Right renal pelvis (tissue), 4 donors: ENCODE measurements at places on chromosomes 4 and X.
A peak's percentile ranks its signal among the peaks of the same experiment; 100 is the strongest.

- DNase-seq: no peak
Observed at GRCh38 chrX:33211356-33212260, at the start of gene DMD. DMD (minus strand) TSS chrX:33211549; CDS start chrX:33211312, 237 bp downstream.

DNA sequence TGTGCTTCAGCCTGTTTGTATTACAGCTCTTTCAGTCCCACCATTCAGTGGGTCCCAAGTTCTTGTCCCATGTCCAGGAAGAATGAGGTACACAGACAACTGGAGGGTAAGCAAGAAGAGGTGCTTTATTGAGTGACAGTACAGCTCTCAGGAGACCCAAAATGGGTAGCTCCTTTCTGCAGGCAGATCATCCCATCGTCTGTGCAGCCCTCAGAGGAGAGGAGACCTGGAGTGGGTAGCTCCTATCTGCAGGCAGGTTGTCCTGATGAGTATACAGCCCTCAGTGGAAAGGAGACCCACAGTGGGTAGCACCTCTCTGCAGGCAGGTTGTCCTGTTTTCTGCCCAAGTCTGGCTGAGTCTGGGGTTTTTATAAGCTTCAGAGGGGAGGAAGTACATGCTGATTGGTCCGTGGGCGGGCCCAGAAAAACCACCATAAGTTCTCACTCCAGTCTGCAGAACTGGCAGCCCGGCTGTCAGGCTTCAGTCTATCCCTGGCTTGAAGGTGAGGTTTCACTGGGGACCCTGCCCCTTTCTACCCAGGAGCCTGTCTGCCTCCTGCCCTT is 18.0 kb downstream of the GRK4 start:
- DNase-seq: no peak

DNA sequence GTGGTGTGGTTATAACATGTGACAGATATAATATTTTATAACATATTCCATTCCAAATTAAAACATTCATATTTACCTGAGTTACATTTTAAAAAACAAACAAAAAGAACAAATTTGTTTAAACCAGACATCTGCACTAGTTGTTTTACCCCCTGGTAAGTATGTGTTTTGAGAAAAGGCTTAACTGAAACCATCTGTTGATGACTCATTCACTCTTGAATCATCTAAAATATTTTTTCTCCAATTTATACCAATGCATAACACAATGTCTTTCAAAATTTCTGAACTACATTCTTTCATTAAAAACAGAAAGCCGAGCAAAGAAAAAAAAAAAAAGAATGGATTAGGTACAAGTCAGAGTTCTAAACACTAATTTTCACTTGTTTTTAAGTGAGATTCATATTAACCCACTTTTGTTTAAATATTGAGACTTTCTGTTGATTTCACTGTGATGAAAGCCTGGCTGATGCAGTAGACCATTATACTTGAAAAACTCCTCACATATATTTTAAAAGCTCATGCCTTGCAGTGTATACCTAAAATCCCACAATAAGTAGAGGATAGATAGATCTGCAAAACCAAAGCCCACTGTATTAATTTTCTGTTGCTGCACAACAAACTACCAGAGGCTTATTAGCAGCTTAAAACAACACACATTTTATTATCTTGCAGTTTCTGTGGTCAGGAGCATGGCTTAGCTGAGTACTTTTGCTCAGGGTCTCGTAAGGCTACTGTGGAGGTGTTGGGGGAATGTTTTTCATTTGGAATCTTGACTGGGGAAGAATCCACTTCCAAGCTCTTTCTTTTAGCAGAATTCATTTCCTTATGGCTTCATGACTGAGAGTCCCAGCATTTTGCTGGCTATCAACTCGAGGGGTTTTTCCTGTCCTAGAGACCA is 221.5 kb downstream of the PCDH18 start:
- DNase-seq: no peak

DNA sequence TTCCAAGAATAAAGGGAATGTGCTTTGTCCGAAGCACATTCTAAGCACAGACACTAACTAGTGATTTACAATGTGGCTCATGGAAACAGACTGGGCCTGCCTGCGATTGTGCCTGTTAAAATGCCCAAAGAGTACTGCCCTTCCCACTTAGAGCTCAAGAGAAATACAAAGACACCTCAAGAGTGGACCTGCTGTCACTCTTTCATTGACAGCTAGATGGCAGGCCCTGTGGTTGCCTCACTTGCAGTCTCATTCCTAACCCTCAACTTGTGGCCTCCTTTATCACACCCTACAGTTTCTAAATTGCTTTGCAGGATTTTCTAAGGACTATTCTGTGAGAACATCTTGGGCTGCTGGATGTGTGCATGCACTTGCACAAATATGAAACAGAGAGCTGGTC is 331.0 kb upstream of the EMCN start:
- no peak for DNase-seq

GRCh38 chr4:116829187-116829586 is 256.2 kb downstream of the TRAM1L1 start:
- DNase-seq: no peak

DNA sequence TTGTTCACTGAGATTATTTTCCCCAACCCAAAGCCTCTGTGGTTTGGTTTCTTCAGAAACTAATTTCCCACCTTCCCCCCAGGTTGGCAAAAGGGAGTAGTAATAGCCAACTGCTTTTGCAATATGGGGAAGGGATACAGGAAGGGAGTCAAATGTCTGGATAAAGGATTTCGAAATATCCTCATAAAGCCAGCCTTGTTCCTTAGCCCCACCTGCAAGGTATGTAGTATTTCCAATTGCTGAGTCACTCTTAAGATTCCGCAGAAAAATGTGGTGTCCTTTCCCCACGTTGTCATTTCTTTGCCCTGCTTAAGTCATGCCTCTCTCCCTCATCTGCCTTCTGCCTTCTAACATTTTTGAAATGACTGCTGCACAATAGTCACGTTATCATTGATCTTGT is 138.8 kb upstream of the DCAF8L1 start:
- DNase-seq: no peak

GRCh38 chrX:149909324-149910177 is 19.8 kb upstream of the HSFX4 start:
- no peak for DNase-seq

GRCh38 chrX:25039036-25039435 is 23.3 kb upstream of the ARX start:
- no peak for DNase-seq

DNA sequence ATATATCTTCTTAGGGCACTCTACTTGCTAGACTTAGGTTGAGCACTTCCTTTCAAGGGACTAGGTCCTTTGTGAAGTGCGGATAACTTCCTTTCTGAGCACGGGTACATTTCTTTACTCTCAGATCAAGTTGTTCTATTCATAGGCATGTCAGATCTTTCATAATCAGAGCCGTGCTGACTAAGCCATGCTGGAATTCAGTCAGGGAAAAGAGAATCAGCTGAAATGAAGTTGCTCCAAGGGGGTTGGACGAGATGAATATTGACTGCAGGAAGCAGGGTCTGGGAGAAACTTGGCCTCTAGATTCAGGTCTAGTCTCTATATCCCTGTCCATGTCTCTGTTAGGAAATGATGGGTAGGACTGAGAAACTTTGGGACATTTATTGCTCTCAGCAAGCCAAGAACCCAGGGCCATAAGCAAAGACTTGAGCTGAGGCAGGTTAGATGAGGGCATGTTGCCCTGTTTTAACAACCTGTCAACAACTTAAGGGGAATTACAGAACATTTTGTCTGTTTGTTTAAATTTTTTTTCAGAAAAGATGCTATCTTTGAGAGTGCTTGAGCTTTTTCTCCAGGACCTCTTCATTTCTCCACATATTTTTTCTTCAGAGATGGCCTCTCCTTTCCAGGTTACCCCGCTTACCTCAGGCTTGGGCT is 28.3 kb downstream of the AREG start:
- no peak for DNase-seq

GRCh38 chr4:159016593-159017024 is 86.3 kb upstream of the RAPGEF2 start:
- DNase-seq: peak; percentile 38

DNA sequence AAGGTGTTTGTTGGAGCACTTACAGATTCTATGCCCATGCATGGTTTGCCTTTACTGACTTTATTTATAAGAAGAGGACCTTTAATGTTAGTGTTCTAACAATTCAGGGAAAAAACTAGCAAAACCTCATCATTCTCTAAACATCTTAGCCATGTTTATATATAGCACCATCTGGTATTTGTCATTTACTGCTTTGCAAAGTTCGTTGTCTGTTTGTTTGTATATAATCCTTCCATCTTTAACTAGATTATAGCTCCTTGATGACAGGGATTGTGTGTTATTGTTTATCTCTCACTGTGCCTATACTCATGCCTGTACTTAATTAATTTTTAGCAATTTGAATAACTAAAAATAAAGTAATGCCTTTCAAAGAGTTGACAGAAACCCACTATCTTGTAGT is 170.6 kb upstream of the PACRGL start:
- no peak for DNase-seq

DNA sequence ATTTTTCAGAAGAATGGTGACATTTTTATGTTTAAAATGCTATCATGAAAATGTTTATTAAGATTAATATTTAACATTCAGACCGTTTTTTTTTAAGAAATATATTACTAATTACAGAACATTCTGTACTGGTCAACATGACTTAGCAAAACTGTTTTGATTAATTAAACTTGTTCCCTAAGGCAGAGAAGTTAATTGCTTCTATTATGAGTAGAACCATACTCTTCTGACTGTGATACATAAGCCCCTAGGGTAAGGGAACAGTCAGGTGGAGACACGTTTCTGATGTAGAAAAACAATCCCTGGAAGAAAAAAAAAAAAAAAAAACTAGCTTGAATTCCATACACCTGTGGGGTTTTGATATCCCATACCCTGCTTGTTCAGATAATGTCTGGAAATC is 97.4 kb downstream of the GPM6A start:
- no peak for DNase-seq

DNA sequence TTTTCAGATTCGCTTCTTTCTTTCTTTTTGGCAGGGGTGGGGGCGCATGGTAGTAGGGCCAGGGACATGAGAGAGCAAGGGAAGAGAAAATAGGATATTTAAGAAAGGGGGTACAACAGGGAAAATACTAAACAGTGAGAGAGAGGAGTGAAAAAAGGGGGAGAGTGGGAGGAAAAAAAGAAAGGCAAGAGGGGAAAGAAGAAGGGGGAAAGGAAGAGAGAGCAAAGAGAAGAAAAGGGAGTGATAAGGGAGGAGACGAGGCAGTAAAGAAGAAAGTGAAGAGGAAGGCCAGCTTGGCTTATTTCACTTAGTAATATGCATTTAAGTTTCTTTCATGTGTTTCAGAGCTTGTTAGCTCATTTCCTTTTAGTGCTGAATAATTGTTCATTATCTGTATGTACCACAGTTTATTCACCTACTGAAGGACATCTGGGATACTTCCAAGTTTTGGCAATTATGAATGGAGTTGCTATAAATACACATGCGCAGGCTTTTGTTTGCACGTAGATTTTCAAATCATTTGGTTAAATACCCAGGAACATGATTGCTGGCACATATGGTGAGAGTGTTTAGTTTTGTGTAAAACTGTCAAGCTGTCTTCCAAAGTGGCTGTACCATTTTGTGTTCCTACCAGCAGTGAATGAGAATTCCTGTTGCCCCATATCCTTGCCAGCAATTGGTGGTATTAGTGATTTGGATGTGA is 37.3 kb downstream of the CASP6 start:
- DNase-seq: no peak

DNA sequence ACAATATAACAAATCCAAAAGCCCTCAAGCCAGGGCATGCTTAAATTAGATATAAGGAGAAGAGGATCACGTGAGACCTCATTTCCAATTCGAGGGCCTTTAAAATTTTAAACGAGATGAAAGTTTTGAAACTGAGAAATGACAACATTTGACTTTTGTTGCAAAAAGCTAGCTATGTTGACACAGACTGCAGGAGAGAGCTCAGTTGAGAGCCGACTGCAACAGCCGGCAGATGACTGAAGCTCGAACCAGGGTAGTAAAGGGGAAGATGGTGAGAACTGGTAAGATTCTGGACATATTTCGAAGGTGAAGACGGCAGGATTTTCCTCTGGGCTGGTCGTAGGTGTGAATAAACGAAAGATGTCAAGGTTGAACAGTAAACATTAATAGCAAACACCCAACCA is 773 bp downstream of the PRMT9 start:
- no peak for DNase-seq

DNA sequence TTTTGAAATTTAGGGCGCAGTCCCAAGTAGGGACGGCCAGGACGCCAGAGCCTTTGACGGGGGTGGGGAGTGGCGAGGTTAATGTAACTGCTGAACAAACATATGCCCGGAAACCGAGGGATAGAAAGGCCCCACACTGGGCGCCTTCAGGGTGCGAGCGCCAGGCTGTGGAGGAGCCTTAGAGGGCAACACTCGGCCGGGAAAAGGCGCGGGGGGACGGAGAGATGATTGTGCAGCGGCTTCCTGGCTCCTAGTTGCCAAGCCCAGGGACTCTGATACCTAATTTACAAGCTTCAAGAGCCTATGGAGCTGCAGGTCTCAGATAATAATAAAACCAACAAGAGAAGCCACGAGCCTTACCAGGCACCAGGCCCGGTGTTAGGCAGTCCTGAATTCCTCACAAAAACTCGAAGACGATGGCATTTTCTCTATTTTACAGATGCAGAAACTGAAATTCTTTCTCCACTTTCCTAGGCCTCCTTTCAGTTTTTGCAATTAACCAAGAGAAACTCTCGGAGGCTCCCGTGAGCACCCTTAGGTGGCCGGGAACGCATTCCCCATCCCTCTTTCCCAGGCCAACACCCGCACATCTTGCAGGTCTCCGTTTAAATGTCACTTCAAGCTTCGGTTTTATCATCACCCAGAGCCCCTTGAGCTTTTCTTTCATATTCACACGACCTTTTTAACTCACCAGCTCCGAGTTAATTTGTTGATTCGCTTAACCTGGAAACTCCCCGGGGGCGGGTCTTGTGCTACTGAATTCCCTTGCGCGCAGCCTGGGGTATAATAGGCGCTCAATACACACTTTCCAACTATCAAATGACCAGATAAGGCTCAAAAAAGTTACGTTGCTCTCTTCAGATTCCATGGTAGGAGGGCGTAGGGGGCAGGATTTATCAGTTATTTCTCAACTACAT is 6.4 kb upstream of the GSX2 start:
- DNase-seq: no peak

- DNase-seq: peak; percentile 27
Observed at GRCh38 chrX:37060999-37061398, 52.8 kb downstream of the FAM47C start.

- no peak for DNase-seq
Observed at GRCh38 chr4:145740806-145741205, 60.9 kb downstream of the C4orf51 start.

- DNase-seq: no peak
Observed at GRCh38 chrX:24097741-24098260, 43.0 kb downstream of the EIF2S3 start.
